ENCODE measurements at places on chromosomes 5 and 9.

- no peak for DNase-seq
Measured at GRCh38 chr9:129549684-129550083, 71.2 kb downstream of the C9orf50 start.

- no peak for DNase-seq
Measured at GRCh38 chr9:5624655-5625054, 4.3 kb upstream of the RIC1 start.

- no peak for DNase-seq
Measured at GRCh38 chr5:174981416-174981815, 257.0 kb downstream of the MSX2 start.

GRCh38 chr9:130120832-130121231 lies 51.4 kb upstream of the NCS1 start:
- DNase-seq = no peak

Measured in stimulated activated CD4-positive, alpha-beta T cell treated with anti-CD3 and anti-CD28 coated beads, Interleukin-4, amount 100 ng/mL, for 48 hours (primary cell).